Amniotic epithelial cell (primary cell): ENCODE measurements at places on chromosomes 7 and 10.

GRCh38 chr10:131843881-131844284 is 56.9 kb upstream of the PPP2R2D start:
- DNase-seq = no peak

GRCh38 chr10:14374745-14375445 is 44.2 kb upstream of the FRMD4A start:
- peak; percentile 60 for DNase-seq

DNA sequence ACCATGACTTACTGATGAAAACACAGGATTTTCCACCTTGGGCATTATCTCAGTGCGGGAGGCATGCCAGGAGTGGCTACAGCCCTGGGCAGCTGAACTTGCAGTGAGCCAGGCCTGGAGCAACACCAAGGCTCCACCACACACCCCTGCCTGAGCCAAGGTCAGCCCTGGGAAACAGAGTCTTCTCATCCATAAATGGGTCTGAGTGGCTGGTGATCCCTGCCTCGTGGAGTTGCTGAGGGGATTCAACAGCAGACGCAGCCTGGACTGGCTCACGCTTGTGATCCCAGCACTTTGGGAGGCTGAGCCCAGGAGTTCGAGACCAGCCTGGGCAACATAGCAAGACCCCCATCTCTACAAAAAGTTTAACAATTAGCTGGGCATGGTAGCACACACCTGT is 32.2 kb downstream of the SPOCK2 start:
- no peak for DNase-seq

GRCh38 chr7:67673861-67674260 is 677.2 kb downstream of the TYW1 start:
- no peak for DNase-seq

DNA sequence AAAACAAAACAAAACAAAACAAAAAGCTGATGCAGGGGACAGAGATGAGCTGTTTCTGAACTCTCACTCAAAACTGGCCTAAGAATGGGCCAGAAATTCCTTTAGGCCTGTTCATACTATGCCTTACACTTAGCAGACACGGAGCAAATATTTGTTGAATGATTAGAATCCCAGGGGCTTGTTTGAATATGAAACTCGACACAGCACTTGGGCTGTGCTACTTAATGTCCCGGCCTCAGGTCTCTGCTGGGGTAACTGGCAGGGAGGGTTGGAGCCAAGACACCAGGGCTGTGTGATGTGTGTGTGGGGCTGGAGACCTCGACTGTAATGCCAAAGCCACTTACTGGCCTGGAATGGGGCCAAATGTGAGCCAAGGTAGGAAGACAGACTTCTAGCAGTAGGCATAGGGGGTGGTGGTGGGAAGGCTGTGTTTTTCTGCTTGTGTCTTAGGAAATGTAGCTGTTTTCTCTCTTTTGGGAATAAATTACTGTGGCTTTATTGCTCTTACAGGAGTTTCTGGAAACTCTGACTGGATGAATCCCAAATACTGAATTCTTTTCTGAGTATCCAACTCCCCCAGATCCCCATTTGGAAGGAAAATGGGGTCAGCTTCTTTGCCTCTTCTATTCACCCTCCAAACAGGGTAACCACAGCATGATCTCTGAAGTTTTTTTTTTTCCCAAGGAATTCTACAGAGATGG is 66.7 kb downstream of the EMX2 start:
- DNase-seq = no peak
